NCI-H187 (cell line): ENCODE measurements at places on chromosomes 13 and 19.

GRCh38 chr13:49418206-49418605 lies 25.7 kb downstream of the CAB39L start:
- DNase-seq = no peak

DNA sequence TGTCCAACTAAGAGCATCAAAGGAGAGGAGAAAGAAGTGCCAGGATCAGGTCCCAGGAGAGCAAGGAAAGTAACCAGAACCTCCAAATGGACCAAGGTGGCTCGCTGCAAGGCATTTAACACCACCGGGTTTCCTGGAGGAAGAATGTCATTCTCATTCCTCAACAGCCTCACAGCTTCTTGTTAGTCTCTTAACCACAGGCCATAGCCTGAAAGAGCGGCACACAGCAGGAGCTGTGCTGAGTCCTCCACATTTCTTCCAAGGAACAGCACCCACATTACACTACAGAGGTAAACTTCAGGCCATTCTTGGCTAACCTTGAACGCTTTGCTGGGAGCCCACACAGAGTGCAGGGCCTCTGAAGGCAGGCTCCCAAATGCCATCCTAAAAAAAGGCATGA lies 23.6 kb downstream of the DOCK9 start:
- DNase-seq = no peak

DNA sequence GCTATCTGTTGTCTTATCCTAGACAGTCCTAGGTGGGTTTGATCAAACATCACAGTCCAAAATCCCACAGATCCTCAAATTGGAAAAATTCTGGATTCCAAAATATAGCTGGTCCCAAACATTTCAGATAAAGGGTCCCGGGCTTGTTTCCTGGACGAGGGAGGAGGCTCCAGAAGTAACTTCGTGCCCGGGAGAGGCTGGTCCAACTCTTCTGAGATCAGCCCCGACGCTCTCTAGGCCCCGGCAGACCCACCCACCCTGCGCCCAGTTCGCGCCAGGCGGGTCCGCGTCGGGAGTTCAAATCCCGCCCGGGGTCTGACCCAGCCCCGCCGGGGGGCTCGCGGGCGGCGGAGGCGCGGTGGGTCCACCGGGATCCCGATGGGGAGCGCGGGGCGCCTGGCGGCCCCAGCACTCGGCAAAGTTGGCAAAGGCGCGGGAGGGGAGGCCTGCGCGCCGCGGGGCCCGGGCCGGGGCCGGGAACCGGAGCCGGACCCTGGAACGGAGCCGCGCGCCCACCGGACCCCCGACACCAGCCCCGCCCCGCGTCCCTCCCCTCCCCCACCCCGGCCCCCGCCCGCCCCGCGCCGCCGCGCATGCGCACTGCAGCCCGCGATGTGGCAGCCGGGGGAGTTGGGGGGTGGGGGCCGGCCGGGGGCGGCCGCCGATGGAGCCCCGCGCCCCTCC lies 513 bp downstream of the MIER2 start:
- DNase-seq = no peak

GRCh38 chr13:94709001-94709834 lies 3.1 kb downstream of the SOX21 start:
- DNase-seq = no peak

DNA sequence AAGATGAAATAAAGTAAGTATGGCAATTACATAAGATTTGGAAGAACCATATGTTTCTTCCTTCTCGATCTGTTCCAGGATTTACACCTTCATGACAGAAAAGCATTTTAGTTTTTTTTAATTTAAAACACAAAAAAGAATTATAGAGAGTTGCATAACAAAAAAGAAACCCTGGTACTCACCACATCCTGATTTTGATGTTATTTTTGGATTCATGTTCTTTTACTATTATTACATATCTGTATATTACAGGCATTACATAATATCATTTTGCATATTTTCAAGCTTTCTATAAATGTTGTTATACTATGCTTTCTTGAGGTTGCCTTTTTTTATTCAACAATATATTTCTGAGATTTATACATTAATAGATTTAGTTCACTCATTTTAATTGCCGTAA lies 6.7 kb upstream of the KATNAL1 start:
- no peak for DNase-seq
